ENCODE measurements at places on chromosomes 7 and 10.

GRCh38 chr10:120897343-120897742 lies 46.2 kb downstream of the WDR11 start:
- DNase-seq: peak; percentile 2

DNA sequence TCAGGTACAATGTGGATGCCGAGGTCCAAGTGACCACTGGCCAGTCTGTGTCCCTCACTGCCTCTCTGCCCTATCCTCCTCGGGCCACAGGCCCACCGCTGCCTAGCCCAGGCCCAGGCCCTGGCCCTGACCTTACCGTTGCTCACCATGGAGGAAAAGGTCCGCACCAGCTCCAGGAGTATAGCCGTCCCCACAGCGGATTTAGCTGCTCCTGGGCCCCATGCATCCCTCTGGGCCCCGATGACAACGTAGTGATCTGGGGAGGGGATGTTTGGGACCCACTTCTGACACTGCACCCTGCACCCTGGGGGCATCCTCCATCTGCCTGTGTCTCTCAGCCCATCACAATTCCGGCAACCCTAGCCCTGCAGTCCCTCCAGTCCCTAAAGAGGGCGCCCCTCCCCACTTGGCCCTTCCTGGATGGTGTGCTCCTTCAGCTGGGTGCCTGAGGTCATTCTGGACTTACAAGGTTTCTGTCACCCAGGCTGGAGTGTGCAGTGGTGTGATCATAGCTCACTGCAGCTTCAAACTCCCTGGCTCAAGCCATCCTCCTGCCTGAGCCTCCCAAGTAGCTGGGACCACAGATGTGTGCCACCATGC lies 12.1 kb downstream of the TFR2 start:
- peak; percentile 32 for DNase-seq

DNA sequence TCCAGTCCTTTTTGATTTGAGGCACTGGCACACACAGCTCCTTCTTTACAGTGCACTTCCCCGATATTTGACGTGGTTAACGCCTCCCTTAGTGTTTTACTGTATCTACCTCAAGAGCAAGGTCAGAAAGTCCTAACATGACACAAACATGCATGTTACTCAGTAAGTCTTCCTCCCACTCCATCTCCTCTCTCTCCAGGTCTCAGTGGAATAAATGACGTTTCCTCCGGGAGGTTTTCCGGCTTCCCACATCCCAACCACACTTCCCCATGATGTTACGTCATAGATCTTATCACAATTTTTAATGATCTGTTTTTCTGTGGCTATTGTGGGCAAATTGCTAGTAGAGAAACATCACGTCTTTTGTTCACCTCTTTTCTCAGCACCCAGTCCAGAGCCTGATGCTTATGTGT lies 165.7 kb downstream of the PTPN20 start:
- peak; percentile 65 for DNase-seq

GRCh38 chr7:101666741-101667140 lies 37.6 kb upstream of the MYL10 start:
- no peak for DNase-seq

GRCh38 chr10:131926743-131927595 lies 26.2 kb downstream of the PPP2R2D start:
- no peak for DNase-seq

DNA sequence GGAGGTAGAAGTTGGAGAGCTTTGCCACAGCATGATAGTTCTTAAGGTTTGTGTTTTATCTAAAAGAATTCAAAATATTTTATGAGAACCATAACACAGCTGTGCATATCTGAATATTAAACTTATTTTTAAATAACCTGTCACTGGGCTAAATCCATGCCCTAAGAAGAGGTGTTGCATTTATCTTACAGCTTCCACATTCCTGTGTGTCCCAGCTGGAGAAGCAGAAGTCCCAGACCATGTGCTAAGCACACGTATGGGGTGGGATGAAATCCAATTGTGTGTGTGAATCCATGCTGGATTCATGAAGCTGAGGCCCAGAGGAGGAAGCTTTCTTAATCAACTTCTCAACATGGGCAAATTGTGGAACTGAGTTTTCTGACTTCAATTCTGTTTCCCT lies 121.5 kb downstream of the PKD1L1 start:
- no peak for DNase-seq

DNA sequence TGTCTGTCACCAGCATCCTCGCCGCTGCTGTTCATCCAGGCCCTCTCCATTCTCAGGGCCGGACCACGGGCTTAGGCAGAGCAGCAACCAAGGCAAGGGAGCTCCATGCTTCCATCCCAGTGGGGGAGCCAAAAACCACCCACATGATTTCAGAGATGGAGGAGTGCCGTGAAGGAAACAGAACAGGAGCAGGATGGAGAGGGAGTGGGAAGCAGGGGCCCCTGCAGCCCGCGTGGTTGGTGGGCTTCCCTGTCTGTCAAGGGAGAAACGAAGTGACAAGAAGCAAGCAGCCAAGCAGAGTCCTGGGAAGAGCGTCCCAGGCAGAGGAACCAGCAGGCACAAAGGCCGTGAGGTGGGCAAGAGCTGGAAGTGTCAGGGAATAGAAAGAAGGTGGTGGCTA lies 95.7 kb downstream of the SLIT1 start:
- DNase-seq: no peak

DNA sequence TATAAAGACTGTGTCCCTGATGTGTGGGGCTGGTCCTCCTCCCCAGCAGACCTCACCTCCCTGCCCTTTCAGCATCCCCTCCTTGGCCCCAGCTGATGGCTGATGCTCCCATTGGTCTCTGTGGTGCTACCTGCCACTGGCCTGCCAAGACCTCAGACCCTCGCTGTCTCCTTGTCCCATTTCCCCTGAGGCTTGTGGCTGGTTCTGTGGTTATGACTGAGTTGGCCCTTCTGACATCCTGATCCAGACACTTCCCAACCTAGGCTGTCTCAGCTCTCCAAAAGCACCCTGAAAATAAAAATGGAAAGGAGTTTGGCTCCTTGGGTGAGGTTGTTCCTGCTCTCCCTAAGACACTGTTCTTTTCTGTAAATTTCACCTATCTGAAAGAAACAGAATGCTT lies 214.2 kb downstream of the RPS24 start:
- no peak for DNase-seq

DNA sequence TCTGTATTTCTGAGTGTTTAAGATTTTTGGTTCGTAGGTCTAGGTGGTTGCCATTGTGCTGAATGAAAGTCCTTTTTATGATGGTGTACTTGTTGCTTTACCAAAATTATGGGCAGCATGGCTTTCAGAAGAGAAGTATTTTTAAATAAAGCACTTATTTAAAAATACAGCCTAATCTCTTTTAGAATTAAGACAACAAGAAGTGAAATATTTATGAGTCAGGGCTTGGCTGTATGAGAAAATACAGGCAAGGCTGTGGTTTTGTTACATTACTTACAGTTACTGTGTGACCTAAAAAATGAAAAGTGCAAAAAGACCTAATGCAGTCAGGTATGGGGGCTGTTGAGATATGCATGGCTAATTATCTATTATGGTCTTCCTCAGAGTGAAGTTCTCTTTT lies 185.2 kb upstream of the PPP1R3A start:
- no peak for DNase-seq

DNA sequence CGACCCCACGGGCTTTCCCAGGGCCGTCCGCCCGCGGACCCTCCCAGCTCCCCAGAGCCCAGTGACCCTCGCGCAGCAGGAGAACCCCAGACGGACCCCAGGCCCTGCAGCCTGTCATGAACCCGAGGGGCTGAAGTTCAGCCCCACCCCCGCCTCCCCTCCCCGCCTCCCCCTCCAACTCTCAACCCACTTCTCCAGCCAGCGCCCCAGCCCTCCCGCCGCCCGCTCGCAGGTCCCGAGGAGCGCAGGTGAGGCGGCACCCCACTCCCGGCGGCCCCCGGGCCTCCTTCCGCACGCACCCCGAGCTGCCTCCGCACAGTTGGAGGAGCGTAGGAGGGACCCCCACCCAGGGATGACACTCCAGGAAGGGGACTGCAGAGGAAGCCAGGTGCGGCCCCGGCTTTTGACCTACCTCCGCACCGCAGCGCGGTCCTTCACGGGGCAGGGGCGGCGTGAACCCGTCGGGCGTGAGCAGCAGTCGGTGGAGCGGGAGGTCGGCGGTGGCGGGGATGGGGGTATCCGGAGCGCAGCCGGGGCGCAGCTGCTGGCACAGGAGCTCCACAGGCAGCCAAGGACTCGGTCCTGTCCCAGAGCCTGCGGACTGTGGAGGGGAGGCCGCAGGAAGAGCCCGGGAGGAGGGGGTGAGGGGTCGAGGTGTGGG lies at the start of gene TMEM176A:
Gene TMEM176A, plus strand, starts transcription at position 189 of the 661 bp plus-strand sequence. CDS start 782 bp downstream, outside the sequence.
- DNase-seq: no peak

GRCh38 chr10:118732245-118733165 lies 22.3 kb downstream of the CACUL1 start:
- DNase-seq: no peak

- no peak for DNase-seq
Observed at GRCh38 chr7:90817846-90818245, 221.7 kb downstream of the CDK14 start.

- peak; percentile 47 for DNase-seq
Observed at GRCh38 chr10:99660662-99661376, 1.5 kb downstream of the ENTPD7 start.

GRCh38 chr10:132388891-132389432 lies 8.0 kb upstream of the PWWP2B start:
- no peak for DNase-seq

DNA sequence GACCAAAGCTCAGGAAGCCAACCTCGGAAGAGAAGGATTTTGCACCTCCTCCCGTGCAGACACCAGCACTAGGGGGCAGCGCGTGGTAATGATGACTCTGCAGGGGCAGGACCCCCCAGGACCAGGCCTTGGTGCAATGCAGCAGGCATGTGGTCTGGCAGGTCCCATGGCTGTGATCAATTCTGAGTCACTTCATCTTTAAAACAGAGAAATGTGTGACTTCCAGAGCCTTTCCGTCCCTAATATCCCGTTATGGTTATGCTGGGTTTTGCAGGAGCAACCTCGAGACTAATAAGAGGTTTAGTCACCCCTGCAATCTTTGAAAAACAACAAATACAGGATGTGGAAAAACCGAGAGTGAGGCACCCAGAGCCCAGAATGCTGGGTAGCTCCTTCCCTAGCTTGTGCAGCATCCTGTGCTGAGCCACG lies 30.2 kb upstream of the GJD4 start:
- peak; percentile 80 for DNase-seq

DNA sequence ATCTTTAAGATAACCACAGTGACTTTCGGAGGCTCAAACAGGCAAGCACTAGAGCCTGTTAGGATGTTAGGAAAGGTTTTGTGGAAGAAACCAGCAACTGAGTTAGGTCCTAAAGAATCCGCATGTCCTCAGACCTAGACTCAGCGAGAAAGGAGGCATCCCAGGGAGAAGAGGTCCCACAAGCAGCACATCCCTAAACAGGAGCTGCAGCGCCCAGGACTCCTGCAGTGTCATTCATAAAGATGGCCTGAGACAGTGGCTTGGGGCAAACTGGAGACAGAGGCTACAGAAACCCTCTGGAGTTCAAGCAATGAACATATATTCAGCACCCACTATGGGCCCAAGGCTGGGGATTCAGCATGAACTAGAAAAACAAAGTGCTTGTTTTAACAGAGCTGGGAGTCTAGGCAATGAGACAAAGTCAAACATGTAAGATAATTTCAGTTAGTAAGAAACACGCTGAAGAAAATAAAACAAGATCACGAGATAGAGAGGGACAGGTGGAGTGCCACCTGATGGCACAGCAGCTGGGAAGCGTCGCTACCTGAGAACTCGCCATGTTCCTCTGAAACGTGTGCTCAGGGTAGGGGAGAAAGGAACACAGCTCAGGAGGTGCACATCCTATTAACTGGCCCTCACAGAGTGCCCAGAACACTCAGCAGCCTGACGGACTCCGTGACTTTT lies 48.1 kb downstream of the PARD3 start:
- DNase-seq: no peak

GRCh38 chr7:2810682-2811415 lies 33.3 kb downstream of the GNA12 start:
- DNase-seq: no peak

- no peak for DNase-seq
Observed at GRCh38 chr7:151793531-151793951, 83.4 kb downstream of the PRKAG2 start.

- DNase-seq: no peak
Observed at GRCh38 chr10:80275135-80275498, 14.3 kb downstream of the MAT1A start.

DNA sequence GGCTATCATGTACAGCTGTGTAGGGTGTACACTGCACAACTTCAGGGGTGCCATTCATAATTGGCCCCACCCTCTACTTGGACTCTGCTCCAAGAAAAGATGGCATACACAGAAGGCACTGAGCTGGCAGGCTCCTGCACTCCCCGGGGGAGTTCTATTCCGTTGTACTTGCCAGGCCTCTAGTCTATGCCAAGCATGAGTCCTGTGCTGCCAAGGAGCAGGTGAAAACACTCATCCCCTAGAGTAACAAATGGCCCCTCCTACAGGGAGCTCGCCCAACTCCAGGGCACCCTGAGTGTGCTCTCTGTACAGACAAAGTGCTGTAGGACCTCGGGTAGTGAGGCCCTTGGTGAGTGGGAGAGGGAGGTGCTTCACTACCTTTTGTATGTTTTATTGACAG lies 127.2 kb downstream of the SLIT1 start:
- no peak for DNase-seq

- DNase-seq: no peak
Observed at GRCh38 chr7:128030654-128031611, at the start of gene LRRC4. TSS of gene LRRC4 (minus strand) at chr7:128031437. CDS start at chr7:128030640, 797 bp downstream.

DNA sequence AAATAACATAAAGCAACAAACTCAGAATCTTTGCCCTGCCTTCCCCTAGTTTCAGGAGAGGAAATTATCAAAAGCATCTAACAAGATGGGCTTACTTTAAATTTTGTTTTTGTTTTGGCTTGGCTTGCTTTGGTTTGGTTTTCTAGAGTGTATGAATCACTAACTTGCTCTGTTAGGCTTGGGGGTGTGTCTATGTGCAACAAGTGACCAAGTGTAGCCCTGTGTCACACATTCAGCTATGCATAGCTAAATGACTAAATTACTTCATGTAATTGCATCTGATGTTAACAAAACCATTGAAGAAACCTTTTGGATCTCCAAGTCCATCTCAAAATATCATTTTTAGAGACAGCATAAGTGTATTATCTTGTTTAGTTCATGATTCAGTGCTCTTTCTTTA lies 251.0 kb downstream of the TFEC start:
- DNase-seq: no peak

- DNase-seq: no peak
Observed at GRCh38 chr7:24054236-24054635, 229.8 kb upstream of the NPY start.

All from fibroblast of pulmonary artery (primary cell).